Aorta (tissue), 5 donors: ENCODE measurements at places on chromosomes 12 and 14.

- H3K36me3 ChIP-seq = no peaks in the 10 kb centered on the region
- H3K4me3 ChIP-seq = no peak overlapping the region
- DNase-seq = no peak
- no peaks in the 10 kb centered on the region for H3K4me1 ChIP-seq
Measured at GRCh38 chr14:93789228-93790130, 1.2 kb upstream of the PRIMA1 start.

- no peak for DNase-seq
- no peak overlapping the region for H3K4me3 ChIP-seq
- no peaks in the 10 kb centered on the region for H3K27me3 ChIP-seq
- H3K4me1 ChIP-seq = no peaks in the 10 kb centered on the region
- no peaks in the 10 kb centered on the region for H3K36me3 ChIP-seq
Measured at GRCh38 chr12:42261708-42262107, 23.7 kb upstream of the YAF2 start.

DNA sequence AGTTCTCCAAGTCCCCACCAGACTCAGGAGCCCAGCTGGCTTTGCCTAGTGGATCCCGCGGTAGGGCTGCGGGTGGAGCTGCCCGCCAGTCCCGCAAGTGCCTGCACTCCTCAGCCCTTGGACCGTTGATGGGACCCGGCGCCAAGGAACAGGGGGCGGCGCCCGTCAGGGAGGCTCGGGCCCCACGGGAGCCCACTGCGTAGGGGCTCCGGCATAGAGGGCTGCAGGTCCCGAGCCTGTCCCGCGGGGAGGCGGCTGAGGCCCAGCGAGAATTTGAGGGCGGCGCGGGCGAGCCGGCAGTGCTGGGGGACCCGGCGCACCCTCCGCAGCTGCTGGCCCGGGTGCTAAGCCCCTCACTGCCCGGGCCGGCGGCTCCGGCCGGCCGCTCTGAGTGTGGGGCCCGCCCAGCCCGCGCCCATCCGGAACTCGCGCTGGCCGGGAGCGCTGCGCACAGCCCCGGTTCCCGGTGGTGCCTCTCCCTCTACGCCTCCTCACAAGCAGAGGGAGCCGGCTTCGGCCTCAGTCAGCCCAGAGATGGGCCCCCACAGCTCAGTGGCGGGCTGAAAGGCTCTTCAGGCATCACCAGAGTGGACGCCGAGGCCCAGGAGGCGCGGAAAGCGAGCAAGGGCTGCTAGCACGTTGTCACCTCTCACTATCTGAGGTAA, 452.4 kb upstream of the LRFN5 start:
- DNase-seq = no peak
- no peak overlapping the region for H3K4me3 ChIP-seq
- no peak overlapping the region for H3K27ac ChIP-seq
- no peaks in the 10 kb centered on the region for H3K27me3 ChIP-seq

GRCh38 chr12:119178544-119179334, at the start of gene HSPB8:
Gene HSPB8, plus strand, starts transcription at chr12:119178931. Its CDS starts 382 bp downstream, at chr12:119179313.
- peak within 1 kb of the TSS; percentile 100 for H3K27ac ChIP-seq
- no peaks in the 10 kb centered on the region for H3K27me3 ChIP-seq
- peak within 1 kb of the TSS; percentile 95 for H3K4me3 ChIP-seq

DNA sequence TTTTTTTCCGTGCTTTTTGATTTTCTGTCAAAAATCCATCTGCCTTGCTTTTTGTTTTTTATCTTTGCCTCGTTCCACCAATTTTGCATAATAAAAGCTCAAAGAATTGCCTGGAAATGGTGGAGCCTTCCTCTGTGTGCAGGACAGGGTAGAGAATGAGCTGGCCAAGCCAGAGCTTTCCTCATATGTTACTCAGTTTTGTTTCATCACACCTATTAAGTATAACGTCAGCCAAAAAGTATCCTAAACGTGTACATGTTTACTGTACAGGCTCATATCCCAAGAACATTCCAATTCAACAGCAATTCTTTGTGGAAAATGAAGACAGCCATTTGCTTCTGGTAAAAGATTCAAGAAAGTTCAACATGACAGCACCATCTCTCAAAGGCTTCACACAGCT, 191.2 kb upstream of the LMNTD1 start:
- no peaks in the 10 kb centered on the region for H3K27me3 ChIP-seq
- no peaks in the 10 kb centered on the region for H3K4me1 ChIP-seq
- no peak overlapping the region for H3K27ac ChIP-seq
- no peak overlapping the region for H3K4me3 ChIP-seq
- H3K36me3 ChIP-seq = no peaks in the 10 kb centered on the region
- DNase-seq = no peak

DNA sequence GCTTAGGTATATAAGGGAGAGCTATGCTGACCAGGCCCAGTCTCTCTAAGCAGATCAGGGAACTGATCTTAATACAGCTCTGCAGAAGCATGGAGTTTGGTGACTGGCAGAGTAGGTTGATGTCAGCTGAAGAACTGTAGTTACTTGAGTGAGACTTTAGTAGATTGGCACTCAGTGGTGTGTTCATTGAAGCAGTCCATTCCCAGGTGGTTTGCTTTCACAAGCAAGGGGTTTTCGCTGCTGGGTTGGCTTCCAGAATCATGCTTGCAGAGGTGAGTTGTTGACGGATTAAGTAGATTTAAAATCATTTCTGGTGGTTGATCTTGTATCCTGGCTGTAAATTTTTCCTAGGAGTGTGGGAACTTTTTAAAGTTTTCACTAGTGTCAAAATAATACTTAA, 6.5 kb upstream of the DHRS7 start:
- no peak for DNase-seq
- no peaks in the 10 kb centered on the region for H3K36me3 ChIP-seq

GRCh38 chr14:98754343-98755020, 517.5 kb downstream of the BCL11B start:
- no peak for DNase-seq
- H3K4me1 ChIP-seq = no peaks in the 10 kb centered on the region
- no peak overlapping the region for H3K4me3 ChIP-seq
- no peak overlapping the region for H3K27ac ChIP-seq
- no peaks in the 10 kb centered on the region for H3K27me3 ChIP-seq

- H3K4me1 ChIP-seq = no peaks in the 10 kb centered on the region
- no peak within 1 kb of the TSS for H3K27ac ChIP-seq
- no peaks in the 10 kb centered on the region for H3K27me3 ChIP-seq
- H3K4me3 ChIP-seq = peak within 1 kb of the TSS; percentile 63
- no peaks in the 10 kb centered on the region for H3K36me3 ChIP-seq
Measured at GRCh38 chr14:64879635-64880220, at the start of gene SPTB. Gene SPTB, minus strand, starts transcription at chr14:64879907. Its CDS starts 56,813 bp downstream, at chr14:64823094.

DNA sequence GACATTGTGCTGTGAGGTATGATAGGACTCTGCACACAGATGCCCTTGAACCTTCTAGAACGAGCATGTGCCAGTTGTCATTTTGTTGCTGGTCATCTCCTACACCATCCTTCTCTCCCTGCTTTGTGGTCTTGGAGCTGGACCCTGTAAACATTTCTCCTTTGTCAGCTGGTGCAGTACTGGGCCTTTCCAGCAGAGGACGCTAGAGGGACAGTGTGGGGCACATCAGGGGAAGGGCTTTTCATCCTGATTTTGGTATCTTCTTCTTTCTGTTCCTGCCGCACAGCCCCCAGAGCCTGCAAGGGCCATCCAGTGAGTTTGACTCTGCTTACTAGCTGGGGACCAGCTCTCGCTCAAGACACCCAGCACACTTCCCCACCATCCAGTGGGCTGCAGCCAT, 484.6 kb downstream of the AACS start:
- no peaks in the 10 kb centered on the region for H3K36me3 ChIP-seq
- DNase-seq = no peak
- no peak overlapping the region for H3K27ac ChIP-seq
- no peaks in the 10 kb centered on the region for H3K4me1 ChIP-seq

- no peaks in the 10 kb centered on the region for H3K36me3 ChIP-seq
- no peaks in the 10 kb centered on the region for H3K27me3 ChIP-seq
- DNase-seq = no peak
- H3K4me1 ChIP-seq = no peaks in the 10 kb centered on the region
- H3K27ac ChIP-seq = no peak overlapping the region
Measured at GRCh38 chr14:102280376-102280962, 24.5 kb downstream of the MOK start.

DNA sequence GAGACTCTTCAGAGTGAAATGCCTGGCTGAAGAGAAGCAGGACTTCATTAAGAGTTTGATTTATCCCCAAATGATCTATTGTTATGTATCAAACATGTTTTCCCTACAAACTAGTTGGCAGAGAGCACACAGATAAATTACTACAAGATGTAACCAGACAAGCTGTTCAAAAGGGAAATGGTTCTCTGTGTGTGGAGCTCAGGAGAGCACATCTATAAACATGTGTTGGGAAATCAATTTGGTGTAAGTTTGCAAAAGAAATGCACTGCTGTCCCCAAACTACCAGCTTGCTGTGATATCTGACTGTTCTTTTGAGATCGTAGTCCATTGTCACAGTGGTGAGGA, 159.2 kb downstream of the PAH start:
- no peaks in the 10 kb centered on the region for H3K4me1 ChIP-seq
- no peak overlapping the region for H3K27ac ChIP-seq
- H3K4me3 ChIP-seq = no peak overlapping the region

GRCh38 chr12:110577864-110578693, 5.0 kb downstream of the PPTC7 start:
- H3K27ac ChIP-seq = no peak overlapping the region
- DNase-seq = no peak
- no peaks in the 10 kb centered on the region for H3K4me1 ChIP-seq
- no peak overlapping the region for H3K4me3 ChIP-seq
- H3K36me3 ChIP-seq = no peaks in the 10 kb centered on the region

GRCh38 chr12:62575036-62575435, 108.4 kb downstream of the MON2 start:
- H3K27ac ChIP-seq = peak overlapping the region; percentile 66
- H3K36me3 ChIP-seq = no peaks in the 10 kb centered on the region
- no peak overlapping the region for H3K4me3 ChIP-seq
- no peaks in the 10 kb centered on the region for H3K4me1 ChIP-seq
- no peak for DNase-seq
- no peaks in the 10 kb centered on the region for H3K27me3 ChIP-seq

- H3K4me1 ChIP-seq = no peaks in the 10 kb centered on the region
- H3K36me3 ChIP-seq = no peaks in the 10 kb centered on the region
- no peak for DNase-seq
- no peak overlapping the region for H3K4me3 ChIP-seq
- no peak overlapping the region for H3K27ac ChIP-seq
Measured at GRCh38 chr14:56241461-56241860, 123.2 kb downstream of the PELI2 start.

- no peaks in the 10 kb centered on the region for H3K36me3 ChIP-seq
- no peak overlapping the region for H3K4me3 ChIP-seq
- DNase-seq = no peak
- H3K27me3 ChIP-seq = no peaks in the 10 kb centered on the region
Measured at GRCh38 chr12:32558903-32559302, 120.2 kb upstream of the DNM1L start.

DNA sequence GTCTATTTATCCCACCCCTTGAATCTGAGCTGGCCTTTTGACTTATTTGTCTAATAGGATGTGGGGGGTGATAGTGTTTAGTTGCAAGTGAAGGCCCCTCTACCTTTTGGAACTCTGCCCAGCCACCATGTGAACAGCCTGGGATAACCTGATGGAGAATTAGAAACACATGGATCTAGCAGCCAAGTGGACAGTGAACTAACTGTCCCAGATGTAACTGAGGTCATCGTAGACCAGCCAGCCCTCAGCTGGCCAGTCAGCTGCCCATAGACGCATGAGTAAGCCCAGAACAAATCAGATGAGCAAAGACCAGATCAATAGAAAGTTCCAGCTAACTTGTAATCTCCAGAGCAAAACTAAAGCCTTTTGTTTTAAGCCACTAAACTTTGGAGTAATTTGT, 19.0 kb downstream of the KLRB1 start:
- no peaks in the 10 kb centered on the region for H3K4me1 ChIP-seq
- H3K4me3 ChIP-seq = no peak overlapping the region
- H3K36me3 ChIP-seq = no peaks in the 10 kb centered on the region
- H3K27me3 ChIP-seq = no peaks in the 10 kb centered on the region

DNA sequence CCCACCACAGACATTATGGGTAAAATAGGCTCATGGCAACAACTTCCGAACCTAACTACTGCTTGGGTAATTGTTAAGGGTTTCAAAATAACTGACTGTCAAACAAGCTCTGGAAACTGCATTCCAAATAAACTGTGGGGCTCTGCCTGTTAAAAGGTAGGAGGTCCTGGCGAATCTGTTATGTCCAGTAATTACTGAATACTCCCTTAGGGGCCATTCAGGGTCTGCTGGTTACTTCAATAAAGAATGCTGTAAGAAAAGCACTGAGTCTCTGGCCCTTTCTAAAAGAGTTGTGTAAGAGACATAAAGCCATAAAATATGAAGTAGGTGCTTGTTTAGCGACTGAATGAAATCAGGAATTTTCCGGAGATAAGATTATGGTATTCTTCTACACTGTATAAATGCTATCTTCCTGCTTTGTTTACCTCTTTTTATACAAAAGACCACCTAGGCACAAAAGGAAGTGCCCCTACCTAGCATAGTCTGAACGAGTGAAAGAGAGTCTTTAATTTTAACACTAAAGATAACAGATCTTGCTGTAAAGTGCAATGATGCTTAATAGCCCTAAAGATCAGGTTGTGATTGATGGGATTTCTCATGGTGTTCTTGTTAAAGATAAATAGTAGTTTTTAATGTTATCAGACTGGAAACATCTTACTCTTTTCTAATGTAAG, 127.8 kb downstream of the FBXL14 start:
- no peaks in the 10 kb centered on the region for H3K4me1 ChIP-seq
- DNase-seq = no peak
- H3K36me3 ChIP-seq = no peaks in the 10 kb centered on the region
- H3K27me3 ChIP-seq = no peaks in the 10 kb centered on the region
- H3K27ac ChIP-seq = no peak overlapping the region

- no peak overlapping the region for H3K27ac ChIP-seq
- H3K27me3 ChIP-seq = no peaks in the 10 kb centered on the region
- DNase-seq = no peak
Measured at GRCh38 chr12:64172143-64172970, 49.7 kb downstream of the KICS2 start.

DNA sequence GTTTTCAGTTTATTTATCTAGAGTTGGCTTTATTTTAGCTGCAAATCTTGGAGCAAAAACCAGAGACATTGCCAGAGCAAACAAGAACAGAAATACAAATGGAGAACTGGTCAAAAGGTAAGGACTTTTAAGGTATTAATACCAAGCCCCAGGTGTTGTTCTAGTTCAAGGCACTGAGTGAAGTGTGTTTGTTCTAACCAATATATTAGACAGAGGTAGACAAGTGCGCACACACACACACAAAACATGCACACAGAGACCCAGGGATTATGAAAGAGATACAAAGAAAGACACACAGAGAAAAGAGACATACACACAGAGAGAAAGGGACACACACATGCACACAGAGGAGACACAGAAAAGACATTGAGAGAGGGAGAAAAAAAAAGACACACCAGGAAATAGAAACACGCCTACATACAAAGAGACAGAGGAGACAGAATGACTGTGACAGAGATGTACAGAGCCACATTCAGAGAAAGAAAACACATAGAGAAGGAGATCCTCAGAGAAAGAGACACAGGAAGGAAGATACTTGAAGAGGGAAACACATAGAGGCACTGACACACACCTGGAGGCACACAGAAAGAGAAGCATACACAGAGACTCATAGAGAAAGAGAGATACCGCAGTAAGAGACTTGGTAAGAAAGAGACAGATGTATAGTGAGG, 50.2 kb downstream of the MIPOL1 start:
- H3K27ac ChIP-seq = no peak overlapping the region
- no peak for DNase-seq
- H3K4me1 ChIP-seq = no peaks in the 10 kb centered on the region
- H3K4me3 ChIP-seq = no peak overlapping the region
- no peaks in the 10 kb centered on the region for H3K27me3 ChIP-seq

GRCh38 chr14:93263416-93263815, 56.4 kb downstream of the UBR7 start:
- DNase-seq = no peak
- no peak overlapping the region for H3K4me3 ChIP-seq
- no peaks in the 10 kb centered on the region for H3K36me3 ChIP-seq
- no peaks in the 10 kb centered on the region for H3K4me1 ChIP-seq

- peak; percentile 79 for DNase-seq
- no peaks in the 10 kb centered on the region for H3K36me3 ChIP-seq
- H3K27me3 ChIP-seq = no peaks in the 10 kb centered on the region
- H3K27ac ChIP-seq = peak overlapping the region; percentile 18
Measured at GRCh38 chr12:120710805-120711296, 593 bp downstream of the UNC119B start.
